GM13977 (cell line): ENCODE measurements at places on chromosomes 3 and 15.

DNA sequence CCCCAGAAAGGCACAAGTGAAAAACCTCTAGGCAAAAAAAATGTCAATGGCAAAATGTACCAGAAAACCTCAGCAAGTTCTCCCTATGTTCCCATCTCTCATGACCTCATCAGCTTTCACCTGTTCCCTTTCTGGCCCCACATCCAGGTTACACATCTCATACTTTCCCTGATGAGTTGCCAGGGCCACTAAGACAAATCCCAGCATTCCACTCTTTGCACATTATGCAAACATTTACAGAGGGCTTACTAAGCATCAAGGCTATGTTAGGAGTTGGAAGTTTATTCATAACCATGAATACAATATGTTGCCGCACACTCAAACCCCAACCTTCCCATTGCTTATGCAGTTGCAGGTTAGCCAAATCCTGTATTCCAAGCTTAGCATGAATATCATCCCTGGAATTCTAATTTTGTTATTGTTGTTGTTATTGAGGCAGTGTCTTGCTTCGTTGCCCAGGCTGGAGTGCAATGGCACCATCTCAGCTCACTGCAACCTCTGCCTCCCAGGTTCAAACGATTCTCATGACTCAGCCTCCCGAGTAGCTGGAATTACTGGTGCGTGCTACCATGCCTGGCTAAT, 129.3 kb upstream of the UBE2E2 start:
- no peak for DNase-seq

- DNase-seq, result no peak
These were observed 27.0 kb upstream of the FSTL1 start for GRCh38 chr3:120477781-120478180.

- DNase-seq, result no peak
These were observed 139.8 kb downstream of the BBX start for GRCh38 chr3:107662586-107662985.

- no peak for DNase-seq
These were observed 21.0 kb upstream of the PLXNA1 start for GRCh38 chr3:126961791-126962461.

DNA sequence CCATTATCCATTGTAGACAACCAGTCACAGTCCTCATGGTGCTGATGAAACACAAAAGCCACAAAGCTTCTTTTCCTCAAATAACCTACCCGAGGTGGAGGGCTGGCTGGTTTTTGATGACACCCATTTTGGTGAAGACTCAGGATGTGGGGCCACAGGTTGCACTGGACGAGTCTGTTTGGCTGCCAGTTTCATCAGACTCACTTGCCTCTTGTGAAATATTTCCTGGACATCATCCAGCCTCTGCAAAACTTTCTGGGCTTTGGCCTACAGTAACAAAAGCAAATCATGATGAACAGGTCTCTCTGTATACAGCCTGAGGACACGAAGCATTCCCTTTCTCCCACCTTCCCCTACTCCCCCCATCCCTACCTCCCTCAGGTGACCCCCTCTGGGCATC, 42.2 kb downstream of the B3GNT5 start:
- DNase-seq, result no peak

GRCh38 chr3:71087143-71088018, 496.1 kb downstream of the FOXP1 start:
- peak; percentile 64 for DNase-seq

- DNase-seq, result no peak
These were observed 13.6 kb upstream of the TSEN2 start for GRCh38 chr3:12470680-12471079.

DNA sequence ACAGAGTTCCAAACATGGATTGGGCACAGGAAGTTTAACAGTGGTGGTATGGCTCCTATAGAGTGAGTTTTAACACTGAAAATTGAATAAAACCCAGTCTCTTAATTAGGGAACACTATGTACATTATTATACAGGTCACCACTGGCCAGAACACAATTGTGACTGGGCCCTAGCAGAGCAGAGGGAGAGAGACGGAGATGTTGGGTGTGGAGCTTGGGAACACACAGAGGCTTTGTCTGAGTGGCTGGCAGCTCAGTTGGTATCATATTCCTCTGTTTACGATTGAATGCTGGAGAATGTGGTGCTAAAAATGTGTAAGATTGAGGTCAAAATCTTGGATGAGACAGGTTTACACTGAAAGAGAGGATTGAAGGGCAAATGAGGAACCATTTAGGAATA, 6.8 kb upstream of the MOBP start:
- no peak for DNase-seq

GRCh38 chr3:32856355-32856889, 38.6 kb downstream of the TRIM71 start:
- DNase-seq, result no peak

DNA sequence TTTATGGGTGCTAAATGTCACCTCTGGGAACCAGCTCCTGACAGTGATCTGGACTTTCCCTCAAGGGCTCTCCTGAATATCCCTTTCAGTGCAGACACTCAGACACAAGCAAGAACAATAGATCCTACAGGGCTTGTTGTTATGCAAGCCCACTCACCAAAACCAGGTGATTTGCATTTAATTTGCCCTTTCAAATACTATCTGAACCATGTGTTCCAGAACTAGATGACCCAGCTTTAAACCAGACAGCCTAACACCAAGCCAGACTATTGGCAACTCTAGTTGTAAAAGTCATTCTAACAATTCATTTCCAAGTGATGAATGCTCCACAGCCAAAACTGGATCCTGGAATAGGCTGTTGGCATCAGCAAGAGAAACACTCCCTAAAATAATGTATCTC, 5.6 kb upstream of the ATP8B4 start:
- no peak for DNase-seq

DNA sequence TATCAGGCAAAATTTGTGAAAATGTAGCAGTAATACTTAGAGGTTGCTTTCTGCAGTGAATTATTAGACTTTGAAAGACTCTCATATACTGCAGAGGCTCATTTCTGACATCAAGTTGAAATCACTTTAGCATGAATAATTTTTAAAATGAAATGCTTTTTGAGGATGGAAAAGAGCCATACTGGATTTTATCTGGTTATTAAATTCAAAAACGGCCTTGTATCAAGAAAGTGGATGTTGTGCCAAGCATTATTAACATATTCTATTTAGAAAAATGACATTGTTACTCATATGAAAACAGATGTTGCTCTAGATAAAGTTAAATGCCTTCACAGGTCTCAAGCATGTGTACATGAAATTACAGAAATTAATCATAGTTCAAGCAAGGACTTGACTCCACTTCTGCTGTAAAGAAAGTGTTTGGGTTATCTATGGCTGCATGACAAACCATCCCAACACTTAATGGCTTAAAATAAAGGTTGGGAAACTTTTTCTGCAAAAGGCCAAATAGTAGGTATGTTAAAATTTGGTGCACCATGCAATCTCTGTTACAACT, 64.5 kb upstream of the ZNF280D start:
- no peak for DNase-seq

GRCh38 chr15:76871930-76872329, 33.2 kb downstream of the SCAPER start:
- no peak for DNase-seq

DNA sequence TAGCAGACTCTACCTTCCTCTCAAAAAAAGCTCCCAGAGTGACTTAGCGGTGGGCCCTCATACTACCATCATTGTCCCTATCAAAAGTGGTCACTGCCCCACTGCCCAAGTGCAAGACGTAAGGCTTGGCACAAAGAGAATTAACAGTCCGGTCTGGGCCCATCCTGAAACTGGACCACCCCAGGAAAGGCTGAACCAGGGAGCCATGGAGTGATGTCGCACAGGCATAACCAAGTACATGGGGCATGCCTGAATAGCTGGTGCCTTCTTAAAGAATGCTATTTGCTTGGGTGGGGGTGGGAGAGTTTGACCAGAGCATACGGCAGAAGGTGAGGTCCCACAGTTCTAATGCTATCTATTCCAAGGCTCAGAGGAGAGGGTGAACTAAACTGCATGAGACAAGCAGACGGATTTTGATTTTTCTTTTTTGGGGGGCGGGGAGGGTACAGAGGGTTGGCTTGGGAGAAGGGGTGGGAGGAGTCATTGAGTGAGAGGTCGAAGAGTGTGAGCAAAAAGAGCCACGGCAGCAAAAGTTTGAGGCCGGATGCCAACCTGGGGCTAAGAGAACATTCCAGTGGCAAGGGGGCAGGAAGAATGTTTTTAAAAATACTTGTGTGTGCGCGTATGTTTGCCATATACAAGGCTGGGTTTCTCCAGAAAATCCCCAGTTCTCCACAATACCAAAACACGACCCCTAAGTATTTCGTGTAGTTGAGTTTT, 50.2 kb downstream of the FAM174B start:
- no peak for DNase-seq

DNA sequence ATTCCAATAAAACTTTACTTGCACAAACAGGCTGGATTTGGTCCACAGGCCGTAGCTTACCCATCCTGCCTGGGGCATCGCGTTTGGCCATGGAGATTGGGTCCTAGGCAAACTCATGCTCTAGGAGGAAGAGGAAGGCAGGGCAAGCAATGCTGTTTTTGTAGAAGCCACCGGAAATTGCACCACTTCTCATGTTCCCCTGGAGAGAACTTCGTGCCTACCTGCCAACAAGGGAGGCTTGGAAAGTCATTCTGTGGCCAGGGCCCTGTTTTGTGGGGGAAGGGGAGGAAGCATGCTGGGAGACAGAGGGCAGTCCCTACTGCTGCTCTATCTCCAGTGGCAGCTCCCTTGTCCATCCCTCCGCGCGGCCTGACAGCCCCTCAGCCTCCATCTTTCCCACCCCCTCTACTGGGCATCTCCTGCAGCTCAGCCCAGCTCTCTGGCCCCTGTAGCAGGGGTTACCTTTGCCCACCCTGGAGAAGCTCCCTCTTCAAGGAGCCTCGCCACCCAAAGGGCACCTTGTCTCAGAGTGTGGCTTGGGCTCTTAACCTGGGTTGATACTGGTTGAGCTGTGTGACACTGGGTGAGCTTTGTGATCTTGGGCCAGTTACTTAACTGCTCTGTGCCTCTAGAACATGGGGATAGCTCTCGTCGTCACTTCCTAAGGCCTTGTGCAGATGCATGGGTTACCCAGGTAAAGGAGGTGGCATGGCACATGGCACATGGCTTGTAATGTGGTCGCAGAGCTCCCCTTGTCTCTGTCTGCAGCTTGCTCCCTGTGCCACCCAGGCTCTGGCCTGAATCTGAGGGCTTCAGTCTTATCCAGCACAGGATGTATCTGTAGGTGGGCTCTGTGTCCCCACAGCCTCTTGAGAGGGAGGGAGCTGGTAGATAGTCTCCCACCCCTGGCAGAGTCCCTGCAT, 6.1 kb downstream of the ABTB1 start:
- DNase-seq, result no peak

- DNase-seq, result peak; percentile 63
These were observed 188.4 kb downstream of the ABHD5 start for GRCh38 chr3:43879166-43879565.

DNA sequence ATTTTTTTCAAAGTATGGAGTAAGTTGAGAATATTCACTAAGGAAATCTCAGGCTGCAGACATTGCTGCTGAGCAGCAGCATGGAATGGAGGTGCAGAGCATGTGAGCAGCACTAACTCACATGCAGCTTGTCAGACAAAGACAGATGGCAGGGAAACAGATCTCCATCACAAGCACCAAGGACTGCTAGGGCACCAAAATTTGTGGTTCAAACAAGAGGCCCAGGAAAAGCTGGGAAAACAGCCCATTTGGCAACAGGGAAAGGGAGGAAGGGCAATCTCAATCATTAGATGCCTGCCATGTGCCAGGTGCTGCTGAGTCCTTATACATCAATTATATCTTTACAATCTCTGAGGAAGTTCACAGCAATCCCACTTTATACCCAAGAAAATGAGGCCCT, 47.2 kb upstream of the EIF1B start:
- DNase-seq, result no peak

DNA sequence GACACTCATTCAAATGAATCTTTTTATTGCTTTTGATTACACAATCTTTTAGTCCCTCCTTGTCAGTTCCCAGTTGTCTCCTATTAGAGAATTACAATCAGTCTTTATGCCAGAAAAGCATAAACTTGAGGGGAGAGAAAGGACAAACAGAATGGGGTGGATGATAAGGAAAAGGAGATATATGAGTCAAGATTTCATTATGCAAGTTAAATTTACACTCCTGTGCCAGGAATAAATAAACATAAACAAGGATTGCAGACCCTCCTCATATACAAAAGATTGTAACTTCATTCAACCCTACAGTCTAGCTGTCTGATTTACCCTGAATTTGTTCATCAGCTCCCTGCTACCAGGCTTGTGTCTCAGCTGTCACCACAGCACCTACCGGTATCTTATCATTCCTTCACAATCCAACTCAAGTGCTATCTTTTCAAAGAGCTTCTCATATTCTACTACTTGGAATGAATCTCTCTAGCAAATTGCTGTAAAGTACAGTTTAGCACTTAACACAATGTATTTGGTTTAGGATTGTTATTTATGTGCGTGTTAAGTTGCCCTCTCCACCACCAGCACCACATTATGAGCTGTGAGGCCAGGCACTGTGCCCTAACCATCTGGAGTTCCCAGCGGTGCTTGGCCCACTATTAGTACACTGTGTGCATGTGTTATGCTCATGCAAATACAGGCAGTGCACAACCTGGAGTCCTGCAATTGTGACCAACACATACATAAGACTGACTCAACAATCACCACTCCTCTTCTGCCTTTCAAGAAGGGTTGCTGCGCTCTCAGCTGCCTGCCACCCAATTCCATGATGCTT, 504.1 kb downstream of the TBL1XR1 start:
- DNase-seq, result no peak

DNA sequence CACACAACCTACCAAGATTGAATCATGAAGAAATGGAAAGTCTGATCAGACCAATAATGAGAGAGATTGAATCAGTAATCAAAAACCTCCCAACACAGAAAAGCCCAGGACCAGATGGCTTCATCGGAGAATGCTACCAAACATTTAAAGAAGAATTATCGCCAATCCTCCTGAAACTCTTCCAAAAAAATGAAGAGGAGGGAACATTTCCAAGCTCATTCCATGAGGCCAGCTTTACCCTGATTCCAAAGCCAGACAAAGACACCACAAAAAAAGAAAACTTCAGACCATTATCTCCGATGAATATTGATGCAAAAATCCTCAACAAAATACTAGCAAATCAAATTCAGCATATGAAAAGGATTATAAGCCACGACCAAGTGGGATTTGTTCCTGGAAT, 94.1 kb downstream of the SENP2 start:
- no peak for DNase-seq

DNA sequence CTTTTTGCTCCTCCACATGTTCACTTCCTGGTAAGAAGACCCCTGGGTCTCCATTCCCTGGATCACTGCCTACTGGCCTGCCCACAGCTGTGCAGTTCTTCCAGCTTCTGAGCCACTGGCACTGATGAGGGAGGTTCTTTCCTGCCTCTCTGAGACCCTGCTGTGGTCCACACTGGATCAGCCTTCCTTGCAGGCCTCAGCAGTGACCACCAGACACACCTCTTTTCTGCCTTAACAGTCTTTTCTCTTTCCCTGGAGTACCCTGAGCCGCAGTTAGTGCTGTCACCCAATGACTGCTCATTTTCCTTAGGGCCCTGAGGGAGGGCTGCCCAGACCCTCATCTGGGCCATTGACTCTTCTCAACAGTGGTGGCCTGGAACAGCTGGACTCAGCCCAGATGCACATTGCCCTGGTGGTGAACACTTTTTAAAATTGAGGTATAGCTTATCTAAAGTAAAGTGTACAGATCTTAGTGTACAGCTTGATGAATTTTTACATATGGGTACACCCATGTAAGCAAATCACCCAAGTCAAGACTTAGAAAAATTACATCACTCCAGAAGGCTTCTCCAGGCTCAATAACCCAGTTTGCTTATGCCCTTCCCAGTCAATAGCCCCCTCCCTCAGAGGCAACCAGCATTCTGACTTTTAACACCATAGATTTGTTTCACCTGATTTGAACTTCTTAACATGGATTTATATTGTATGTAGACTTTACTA, 32.8 kb upstream of the C3orf80 start:
- DNase-seq, result no peak

GRCh38 chr3:73432023-73432705, 192.6 kb downstream of the PDZRN3 start:
- peak; percentile 52 for DNase-seq
